CD8-positive, alpha-beta memory T cell (primary cell): ENCODE measurements at places on chromosomes 5 and 9.

- H3K4me3 ChIP-seq, result no peak overlapping the region
- H3K27me3 ChIP-seq, result no peaks in the 10 kb centered on the region
- no peaks in the 10 kb centered on the region for H3K36me3 ChIP-seq
Observed at GRCh38 chr5:50873595-50874277, 207.3 kb downstream of the PARP8 start.

GRCh38 chr5:74185599-74185998, 454.9 kb downstream of the ENC1 start:
- H3K27me3 ChIP-seq, result no peaks in the 10 kb centered on the region
- no peak overlapping the region for H3K4me3 ChIP-seq
- H3K36me3 ChIP-seq, result no peaks in the 10 kb centered on the region
- no peak for DNase-seq
- H3K4me1 ChIP-seq, result no peaks in the 10 kb centered on the region

GRCh38 chr5:113040672-113041260, 64.2 kb downstream of the DCP2 start:
- DNase-seq, result no peak
- H3K27me3 ChIP-seq, result no peaks in the 10 kb centered on the region
- no peaks in the 10 kb centered on the region for H3K4me1 ChIP-seq
- H3K27ac ChIP-seq, result no peak overlapping the region
- H3K36me3 ChIP-seq, result no peaks in the 10 kb centered on the region
- no peak overlapping the region for H3K4me3 ChIP-seq

DNA sequence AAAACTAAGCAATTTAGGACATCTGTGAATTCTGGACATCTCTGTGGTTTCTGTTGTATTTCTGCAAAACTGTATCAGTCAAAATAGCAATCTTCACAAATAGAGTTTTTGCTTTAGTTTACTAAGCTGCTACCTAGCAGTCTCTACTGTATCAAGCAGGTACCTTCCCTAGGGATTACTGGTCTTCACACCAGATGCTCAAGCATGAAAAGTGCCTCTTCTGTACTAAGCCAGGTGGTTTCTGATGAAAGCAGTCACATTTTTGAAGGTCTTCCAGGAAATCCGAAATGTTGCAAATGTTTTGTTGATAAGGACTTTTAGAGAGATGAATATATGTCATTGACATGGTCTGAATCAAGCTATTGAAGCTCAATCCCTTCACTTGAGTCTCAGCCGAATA, 540.0 kb downstream of the KCTD16 start:
- no peaks in the 10 kb centered on the region for H3K36me3 ChIP-seq
- H3K27ac ChIP-seq, result no peak overlapping the region
- H3K4me1 ChIP-seq, result no peaks in the 10 kb centered on the region

GRCh38 chr9:116270546-116270945, 117.0 kb downstream of the PAPPA start:
- no peak overlapping the region for H3K27ac ChIP-seq
- no peaks in the 10 kb centered on the region for H3K36me3 ChIP-seq
- H3K4me3 ChIP-seq, result no peak overlapping the region

GRCh38 chr5:170141636-170142035, 35.9 kb downstream of the FOXI1 start:
- H3K4me1 ChIP-seq, result no peaks in the 10 kb centered on the region
- no peaks in the 10 kb centered on the region for H3K36me3 ChIP-seq
- H3K4me3 ChIP-seq, result no peak overlapping the region
- DNase-seq, result no peak
- H3K27me3 ChIP-seq, result no peaks in the 10 kb centered on the region

GRCh38 chr5:43000111-43000840, 39.8 kb downstream of the ANXA2R start:
- no peaks in the 10 kb centered on the region for H3K36me3 ChIP-seq
- DNase-seq, result no peak
- no peaks in the 10 kb centered on the region for H3K27me3 ChIP-seq
- no peak overlapping the region for H3K27ac ChIP-seq

DNA sequence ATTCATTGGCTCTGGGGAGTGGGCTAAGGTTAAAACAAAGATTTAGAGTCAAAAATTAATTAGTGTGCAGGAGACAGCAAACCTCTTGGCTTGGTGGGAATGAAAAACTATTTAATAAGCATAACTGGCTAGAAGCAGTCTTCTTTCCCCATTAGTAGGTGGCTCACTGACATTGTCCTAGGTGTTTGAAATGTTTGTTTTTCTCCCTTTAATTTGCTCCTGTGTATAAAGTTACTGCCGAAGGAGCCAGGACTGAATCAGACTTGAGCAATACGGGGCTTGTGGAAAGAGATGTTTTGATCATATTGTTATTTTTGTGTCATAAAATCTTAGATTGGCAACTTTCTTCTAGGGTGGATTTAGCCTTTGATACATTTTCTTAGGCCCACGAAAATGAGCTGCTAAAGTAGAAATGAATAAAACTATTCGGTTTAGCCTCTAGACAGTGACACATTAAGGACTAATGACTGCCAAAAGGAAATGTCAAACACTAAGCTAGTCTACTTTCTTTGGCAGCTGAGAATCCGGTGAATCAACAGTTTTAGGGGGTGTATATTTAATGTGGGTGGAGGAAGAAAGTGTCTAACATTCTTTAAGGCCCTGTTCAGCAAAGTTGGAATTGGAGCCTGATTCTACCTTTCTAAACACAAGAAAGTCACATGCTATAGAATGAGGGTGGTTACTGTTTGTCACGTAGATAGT, 30.2 kb downstream of the LRRTM2 start:
- H3K4me1 ChIP-seq, result no peaks in the 10 kb centered on the region
- no peaks in the 10 kb centered on the region for H3K27me3 ChIP-seq
- H3K4me3 ChIP-seq, result no peak overlapping the region
- no peak for DNase-seq

GRCh38 chr5:159181651-159182050, 27.7 kb downstream of the RNF145 start:
- H3K36me3 ChIP-seq, result peaks cover 6% of the 10 kb centered on the region
- no peak overlapping the region for H3K4me3 ChIP-seq
- no peak overlapping the region for H3K27ac ChIP-seq
- H3K27me3 ChIP-seq, result no peaks in the 10 kb centered on the region
